Stimulated activated CD4-positive, alpha-beta T cell treated with anti-CD3 and anti-CD28 coated beads, TNF-alpha, amount 100 ng/mL, for 4 hours (primary cell): ENCODE measurements at places on chromosomes 2 and 18.

- no peak for DNase-seq
Measured at GRCh38 chr18:70216788-70217187, 11.3 kb upstream of the RTTN start.

- no peak for DNase-seq
Measured at GRCh38 chr2:164979113-164979512, 23.8 kb upstream of the SLC38A11 start.

- DNase-seq = no peak
Measured at GRCh38 chr2:179171371-179171770, 93.3 kb downstream of the SESTD1 start.

GRCh38 chr2:159133797-159134196 is 152.7 kb downstream of the WDSUB1 start:
- DNase-seq = no peak

DNA sequence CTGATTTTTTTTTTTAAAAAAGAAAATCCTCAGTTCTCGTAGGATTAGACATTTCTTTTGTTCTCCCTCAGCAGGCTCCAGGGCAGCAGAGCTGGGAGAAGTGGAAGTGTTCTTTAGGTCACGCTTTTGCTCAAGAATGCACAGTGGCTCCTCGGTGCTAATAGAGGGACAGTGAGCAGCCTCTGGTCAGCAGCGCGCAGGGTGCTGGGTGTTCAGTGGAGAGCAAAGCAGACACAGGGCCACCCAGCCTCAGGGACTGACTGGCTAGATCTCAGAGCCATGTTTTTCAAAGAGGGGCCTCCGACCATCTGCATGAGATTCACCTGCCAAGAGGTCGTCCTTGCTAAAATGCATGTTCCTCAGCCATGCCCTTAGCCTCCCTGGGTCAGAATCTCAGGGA is 218.8 kb downstream of the HAUS1 start:
- DNase-seq = no peak

DNA sequence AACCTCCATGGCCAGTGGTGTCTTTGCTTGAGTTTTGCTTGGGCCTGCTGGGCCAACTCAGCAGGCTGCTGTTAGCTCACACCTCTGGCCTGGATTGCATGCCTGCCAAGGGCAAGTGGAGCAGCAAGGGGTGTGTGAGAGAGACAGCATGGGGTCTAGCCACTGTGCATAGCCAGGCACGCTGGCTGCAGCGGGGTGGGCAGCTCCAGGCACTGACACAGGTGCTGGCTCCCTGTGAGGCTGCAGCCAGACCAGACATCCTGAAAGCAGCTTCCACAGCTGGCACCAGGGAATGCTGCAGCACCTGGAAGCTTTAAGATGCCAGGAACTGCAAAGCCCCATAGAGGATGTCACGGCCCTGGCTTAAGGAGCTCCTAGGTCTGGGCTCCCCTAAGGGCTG is 376.4 kb upstream of the VWC2L start:
- no peak for DNase-seq

DNA sequence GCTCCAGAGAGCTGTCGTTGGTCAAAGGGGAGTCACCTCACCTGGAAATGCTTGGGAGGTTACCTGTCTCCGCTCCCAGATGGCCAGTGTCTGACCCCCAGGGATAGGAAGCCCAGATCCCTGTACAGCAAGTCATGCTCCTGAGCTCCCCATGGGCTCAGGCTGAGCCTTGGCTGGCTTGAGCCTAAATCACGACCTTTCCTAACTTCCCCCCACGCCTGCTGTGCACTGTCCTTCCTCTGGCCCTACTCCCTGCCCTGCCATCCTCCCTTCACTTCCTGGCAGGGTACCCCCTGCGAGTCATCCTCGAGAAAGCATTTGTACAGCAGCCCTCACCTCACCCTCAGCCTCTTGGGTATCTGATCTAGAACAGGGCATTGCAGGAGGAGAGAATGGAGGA is 9.2 kb upstream of the HDAC4 start:
- no peak for DNase-seq

DNA sequence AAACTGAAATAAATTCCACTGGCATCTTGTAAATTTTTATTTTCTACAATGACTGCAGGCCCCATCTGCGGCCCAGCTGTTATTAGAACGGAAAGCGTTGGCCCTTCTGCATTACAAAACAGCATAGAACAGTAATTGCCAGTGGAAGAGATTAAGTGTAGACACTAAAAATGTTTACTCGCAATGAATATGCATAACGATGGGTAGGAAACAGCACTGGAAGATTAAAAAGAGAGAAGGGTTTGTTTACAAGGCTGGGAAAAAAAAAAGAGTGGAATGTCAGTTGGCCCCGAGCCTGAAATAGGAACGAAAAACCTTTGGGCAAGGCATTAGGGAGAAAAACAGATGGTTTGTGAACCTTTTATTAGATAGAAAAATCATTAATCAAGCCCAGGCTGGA is 275.9 kb upstream of the TCF4 start:
- no peak for DNase-seq

- DNase-seq = no peak
Measured at GRCh38 chr2:71849607-71850305, 297.9 kb downstream of the CYP26B1 start.
